ENCODE measurements at places on chromosomes 4 and X.

DNA sequence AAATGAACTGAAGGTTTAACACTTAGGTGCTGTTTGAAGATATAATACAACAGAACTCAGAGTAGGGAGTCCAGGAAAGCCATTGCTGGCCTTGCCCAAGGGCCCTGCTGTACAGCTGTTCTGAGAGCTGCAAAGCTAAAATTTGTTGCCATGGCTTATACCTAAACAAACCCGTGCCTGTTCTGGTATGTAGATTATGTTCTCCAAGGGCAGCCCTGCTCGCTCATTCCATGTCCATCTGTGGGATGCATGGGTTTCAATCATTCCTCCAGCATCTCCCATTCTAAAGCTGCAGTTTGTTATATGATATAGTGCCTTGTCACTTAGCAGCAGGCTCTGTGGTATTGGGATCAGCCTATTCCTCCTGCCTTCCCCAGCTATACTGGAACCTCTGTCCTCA, 80.8 kb upstream of the BMPR1B start:
- no peak for DNase-seq

DNA sequence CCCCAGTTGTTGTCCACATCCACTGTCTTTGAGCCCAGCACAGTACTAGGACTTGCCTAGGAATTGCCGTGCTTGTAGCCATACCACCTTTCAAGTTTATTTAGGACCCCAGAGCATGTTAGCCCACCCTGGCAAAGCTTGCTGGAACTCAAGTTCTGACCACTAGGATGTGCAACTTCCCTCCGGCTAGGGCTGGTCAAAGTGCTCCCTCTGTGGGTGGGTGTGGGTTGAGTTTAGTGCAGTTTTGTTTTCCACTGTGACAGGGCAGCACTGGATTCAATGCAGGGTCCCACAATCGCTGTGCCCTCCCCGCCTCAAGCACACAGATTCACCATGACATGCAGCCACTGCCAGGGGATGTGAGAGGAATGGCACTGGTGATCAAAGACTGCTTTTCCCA, 96.0 kb downstream of the RASGEF1B start:
- DNase-seq, result no peak

DNA sequence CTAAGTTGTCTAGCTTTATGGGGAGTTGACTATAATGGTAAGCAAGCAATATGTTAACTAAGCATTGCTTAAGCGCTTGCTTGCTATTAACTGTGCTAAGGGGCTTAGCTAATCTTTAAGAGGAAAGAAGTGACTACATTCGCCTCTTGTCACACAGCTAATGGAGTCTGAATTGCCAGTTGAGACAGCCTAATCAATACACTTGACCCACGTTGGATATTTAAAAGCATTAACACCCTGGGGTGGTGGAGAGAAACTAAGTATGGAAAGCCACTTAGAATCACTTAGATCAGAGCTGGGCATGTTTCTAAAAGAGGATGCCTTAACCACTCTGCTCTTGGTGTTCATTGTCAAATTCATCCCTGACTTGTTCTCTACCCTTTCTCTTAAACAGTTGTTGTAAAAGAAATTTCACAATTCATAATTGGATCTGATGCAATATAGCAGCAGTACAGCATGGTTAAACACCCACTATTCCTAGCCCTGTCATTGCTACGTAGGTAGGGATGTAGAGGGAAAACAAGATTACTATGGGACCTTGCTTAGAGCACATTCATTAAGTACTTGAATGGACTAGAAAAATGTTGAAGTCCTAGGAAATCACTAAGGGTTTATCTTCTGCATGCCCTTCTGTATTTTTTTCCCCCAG, 3.5 kb downstream of the ZAR1 start:
- no peak for DNase-seq

GRCh38 chrX:13828392-13828791, 11.5 kb upstream of the GPM6B start:
- DNase-seq, result no peak

DNA sequence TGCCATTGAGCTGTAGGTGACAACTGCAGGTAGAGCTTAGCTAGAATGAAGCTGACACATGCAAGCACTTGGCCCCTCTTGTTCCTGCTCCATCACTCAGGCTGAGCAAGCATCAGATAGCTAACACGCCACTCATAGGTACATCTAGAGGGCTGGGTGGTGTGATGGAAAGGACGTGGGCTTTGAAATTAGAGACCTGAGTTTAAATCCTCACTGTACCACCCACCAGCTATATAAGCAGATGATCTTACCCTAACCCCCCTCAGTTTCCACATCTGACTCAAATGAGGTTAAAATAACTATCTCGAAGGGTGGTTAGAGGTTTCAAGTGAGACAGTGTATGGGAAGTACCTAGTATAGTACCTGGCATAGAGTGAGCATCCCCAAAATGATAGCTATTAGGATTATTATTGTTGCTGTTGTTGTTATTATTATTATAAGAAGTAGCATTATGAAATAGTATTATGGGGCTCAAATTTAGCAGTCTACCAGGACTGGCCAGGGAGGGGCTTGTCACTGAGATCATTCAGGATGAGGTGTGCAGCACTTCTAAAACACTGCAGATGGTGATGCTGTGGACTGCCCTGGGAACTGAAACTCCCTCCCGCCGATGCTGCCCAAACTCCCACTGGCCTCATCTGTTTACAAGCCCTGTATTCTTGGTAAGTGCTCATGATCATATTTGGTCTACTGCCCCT, 59.0 kb downstream of the REELD1 start:
- DNase-seq, result no peak
